ENCODE measurements at places on chromosomes 13 and 19. TPM values are rescaled to one million over a fixed set of nuclear protein-coding genes. Genes with fewer than 3 reads are reported as not detected.
A peak's percentile ranks its signal among the peaks of the same experiment; 100 is the strongest.

- no peak for DNase-seq
Measured at GRCh38 chr19:19633711-19634515, 5.9 kb upstream of the LPAR2 start.

GRCh38 chr19:1181606-1182005 lies 7.5 kb upstream of the SBNO2 start:
- DNase-seq, result no peak

- peak; percentile 88 for DNase-seq
Measured at GRCh38 chr13:110330491-110331011, 23.5 kb downstream of the COL4A2 start.

GRCh38 chr13:30679483-30680330 lies 55.6 kb upstream of the ALOX5AP start:
- DNase-seq, result peak; percentile 57

DNA sequence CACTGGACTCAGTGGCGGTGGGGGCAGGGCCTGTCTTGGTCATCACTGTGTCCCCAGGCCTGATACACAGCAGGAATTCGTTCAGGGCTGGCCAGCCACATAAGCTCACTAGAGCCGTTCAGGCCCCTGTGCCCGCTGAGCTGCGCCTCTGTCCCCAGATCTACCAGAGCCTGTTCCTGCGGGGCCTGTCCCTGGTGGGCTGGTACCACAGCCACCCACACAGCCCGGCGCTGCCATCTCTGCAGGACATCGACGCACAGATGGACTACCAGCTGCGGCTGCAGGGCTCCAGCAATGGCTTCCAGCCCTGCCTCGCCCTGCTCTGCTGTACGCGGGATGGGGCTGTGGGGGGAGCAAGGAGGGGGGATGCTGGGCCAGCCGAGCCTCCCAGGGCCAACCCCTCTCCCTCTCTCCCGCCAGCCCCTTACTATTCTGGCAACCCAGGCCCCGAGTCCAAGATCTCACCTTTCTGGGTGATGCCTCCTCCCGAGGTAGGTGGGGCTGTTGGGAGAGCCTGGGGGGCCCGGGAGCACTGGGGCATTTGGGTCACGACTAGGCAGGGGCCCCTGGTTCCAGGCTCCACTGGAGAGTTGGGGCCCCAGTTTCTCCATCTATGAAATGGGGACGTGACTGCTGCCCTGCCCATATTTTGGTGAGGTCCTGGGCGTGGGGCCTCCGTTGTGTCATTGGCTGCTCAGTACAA lies 13.9 kb downstream of the MPND start:
- DNase-seq, result no peak

The ZNF43 gene
- 3.8 TPM for total RNA-seq

The FBXO17 gene
- total RNA-seq, result 36.4 TPM

The NLRP5 gene
- total RNA-seq, result not detected

The PLPPR3 gene
- total RNA-seq, result 0.32 TPM

DNA sequence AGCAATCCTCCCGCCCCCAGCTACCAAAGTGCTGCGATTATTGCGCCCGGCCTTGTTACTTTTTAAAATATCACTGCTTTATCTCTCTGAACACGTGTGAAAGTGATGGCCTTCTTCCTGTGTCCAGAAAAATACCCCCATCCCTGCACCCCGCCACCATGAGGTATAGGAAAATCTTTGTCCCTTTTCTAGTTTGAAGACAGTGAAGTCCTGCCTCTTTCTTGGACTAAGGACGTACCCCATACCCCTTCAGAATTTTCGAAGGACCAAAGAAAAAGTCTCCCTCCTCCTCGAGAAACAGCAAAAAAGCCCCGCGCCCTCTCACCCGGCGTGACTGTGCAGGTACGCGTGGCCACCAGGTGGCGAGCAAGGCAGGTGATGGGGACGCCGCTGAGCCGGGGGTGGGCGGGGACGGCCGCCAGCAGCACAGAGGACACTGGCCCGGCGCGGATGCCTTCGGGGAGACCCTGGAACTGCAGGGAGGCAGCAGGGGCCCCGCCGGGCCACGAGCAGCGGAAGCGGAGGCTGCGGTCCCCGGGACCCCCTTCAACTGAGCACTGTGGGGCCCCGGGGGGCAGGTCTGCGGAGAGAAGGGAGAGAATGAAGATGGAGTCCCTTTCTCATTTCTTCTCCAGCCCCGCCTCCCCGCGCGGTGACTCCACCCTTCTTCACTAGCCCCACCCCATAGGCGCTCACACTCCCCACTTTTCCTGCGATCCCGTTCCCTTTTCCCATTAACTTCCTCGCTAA lies 3.2 kb downstream of the VSIG10L start:
- DNase-seq, result peak; percentile 88

The EFNB2 gene
- total RNA-seq, result not detected

DNA sequence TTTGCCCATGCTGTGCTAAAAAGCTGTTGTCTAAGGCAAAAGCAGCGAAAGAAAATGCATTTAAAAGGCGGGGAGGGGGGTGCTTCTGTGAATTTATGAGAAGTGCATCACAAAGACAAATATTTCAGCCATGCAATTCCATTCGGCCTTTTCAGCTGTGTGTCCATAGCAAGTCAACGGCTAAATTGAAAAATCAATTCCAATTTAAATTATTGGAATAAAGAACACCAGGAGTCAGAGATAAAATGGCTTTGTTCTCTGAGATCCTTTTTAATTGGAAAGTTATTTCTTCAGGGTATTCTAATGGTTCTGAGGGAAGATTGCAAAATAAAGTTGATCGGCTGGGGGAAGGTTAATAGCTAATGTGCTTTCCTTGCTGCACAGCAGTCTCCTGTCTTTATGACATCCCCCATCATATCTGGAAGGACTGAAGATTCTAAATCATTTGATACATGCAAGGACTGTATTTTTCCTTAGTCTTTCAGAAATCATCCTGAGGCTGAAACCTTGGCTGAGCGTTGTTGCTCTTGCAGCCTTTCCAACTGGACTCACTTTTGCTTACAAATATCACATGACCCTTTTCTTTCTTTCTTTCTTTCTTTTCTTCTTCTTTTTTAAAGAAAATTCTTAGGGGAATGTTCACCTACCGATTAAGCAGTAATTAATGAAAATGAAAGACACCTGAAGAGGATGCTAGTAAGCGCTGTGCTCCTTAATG lies 647.1 kb downstream of the DACH1 start:
- DNase-seq, result no peak

DNA sequence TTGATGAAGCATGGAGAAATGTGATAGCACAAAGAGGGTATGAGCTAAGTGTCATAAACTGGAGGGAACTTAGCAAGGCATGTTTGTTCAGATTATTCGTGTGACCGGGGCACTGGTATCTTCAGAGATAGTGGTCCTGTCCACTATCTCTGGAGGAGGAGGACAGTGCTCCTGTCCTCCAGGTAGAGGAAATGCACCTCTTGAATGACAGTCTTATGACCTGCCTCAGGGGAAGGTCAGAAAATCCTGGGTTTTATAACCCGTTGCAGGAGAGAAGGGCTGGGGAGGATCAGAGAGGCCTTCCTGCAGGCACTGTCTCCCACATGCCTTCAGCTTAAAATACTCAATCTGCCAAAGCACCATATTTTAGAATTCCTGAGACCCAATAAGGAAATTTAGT lies 213.5 kb upstream of the UBL3 start:
- DNase-seq, result no peak

- no peak for DNase-seq
Measured at GRCh38 chr13:21047591-21048282, 13.6 kb downstream of the LATS2 start.

DNA sequence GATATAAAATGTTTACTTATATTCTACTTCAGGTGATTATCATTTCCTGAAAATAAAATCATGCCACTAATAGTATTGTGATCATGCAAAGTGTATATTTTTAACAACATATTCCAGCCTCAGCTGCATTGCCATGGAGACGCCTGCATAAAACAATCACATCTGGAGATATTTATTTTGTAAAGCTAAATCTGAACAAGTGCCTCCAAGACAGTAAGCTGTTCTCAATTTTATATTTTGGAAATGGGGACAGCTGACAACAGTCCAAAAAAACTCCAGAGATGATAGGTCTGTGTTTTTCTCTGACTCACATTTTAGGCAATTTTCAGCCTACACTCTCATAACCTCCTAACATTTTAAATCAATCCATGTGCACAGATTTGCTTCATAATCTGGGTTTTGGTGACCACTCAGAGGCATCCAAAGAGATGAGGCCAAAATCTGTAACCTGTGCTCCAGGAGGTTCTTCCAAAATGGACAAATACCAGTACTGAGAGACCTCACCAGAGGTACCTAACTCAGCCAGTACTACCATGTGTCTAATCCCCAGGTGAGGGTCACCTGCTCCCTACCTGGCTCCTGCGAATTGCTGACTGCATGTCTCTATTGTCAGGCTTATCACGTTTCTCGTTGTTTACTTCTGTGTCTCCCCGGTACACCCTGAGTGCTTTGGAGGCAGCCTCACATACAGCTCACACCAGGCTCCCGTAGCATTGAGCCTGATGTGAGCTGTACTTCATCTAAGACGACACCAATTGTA lies 62.7 kb downstream of the COL4A1 start:
- DNase-seq, result peak; percentile 84

The LILRA1 gene
- total RNA-seq, result not detected

GRCh38 chr19:16920816-16921529 lies 32.2 kb downstream of the F2RL3 start:
- DNase-seq, result peak; percentile 91

- DNase-seq, result no peak
Measured at GRCh38 chr19:42546831-42547500, 18.7 kb upstream of the CEACAM1 start.

The OXGR1 gene
- total RNA-seq, result not detected

The ZNF726 gene
- total RNA-seq, result 4.8 TPM

The PALM gene
- 2.7 TPM for total RNA-seq

GRCh38 chr13:50948601-50949000 lies 39.0 kb downstream of the RNASEH2B start:
- DNase-seq, result no peak

The FXYD7 gene
- total RNA-seq, result not detected

- peak; percentile 95 for DNase-seq
Measured at GRCh38 chr13:30895773-30896172, 10.3 kb upstream of the MEDAG start.

- peak; percentile 67 for DNase-seq
Measured at GRCh38 chr19:44677019-44677811, 5.9 kb downstream of the CEACAM19 start.

DNA sequence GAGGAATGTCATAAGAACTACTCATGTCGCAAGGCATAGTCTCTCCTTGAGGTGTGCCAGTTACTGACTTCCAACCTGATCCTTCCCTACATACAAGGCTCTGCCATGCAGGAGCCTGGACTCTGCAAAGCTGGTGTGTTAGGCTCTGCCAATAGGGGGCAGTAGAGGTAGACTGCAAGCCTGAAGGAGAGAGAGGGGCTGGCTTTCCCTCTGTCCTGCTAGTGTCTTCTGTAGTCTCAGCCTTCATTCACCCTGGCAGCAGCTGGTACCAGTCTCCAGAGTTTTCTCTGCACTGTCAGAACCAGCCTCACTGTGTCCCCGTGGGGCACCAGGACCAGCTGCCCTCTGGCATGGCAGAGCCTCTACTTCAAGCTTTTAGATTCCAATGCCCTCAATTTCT lies 14.5 kb downstream of the SHISA2 start:
- no peak for DNase-seq

GRCh38 chr13:43279696-43280095 lies 256.3 kb downstream of the DNAJC15 start:
- no peak for DNase-seq

DNA sequence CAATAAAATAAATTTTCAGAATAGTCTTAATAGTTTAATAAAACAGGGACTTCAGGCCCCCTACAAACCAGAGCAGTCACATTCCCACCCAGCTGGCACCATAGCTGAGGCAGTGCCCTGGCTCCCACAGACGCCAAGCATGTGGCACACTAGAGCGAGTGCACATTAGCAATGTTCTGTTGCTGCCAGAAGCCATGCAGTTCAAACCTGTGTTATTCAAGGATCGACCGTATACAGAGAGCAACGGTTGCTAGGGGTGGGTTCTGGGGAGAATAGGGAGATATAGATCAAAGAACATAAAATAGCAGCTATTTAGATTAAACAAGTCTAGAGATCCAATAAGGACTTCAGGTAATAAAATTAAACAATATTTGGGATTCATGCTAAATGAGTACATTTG lies 419.3 kb upstream of the KLHL1 start:
- no peak for DNase-seq

GRCh38 chr13:88042489-88042888 lies 371.3 kb downstream of the SLITRK5 start:
- DNase-seq, result no peak

The ZIM2 gene
- not detected for total RNA-seq

The CYP4F2 gene
- not detected for total RNA-seq
